ENCODE measurements at places on chromosomes 2 and 18.

DNA sequence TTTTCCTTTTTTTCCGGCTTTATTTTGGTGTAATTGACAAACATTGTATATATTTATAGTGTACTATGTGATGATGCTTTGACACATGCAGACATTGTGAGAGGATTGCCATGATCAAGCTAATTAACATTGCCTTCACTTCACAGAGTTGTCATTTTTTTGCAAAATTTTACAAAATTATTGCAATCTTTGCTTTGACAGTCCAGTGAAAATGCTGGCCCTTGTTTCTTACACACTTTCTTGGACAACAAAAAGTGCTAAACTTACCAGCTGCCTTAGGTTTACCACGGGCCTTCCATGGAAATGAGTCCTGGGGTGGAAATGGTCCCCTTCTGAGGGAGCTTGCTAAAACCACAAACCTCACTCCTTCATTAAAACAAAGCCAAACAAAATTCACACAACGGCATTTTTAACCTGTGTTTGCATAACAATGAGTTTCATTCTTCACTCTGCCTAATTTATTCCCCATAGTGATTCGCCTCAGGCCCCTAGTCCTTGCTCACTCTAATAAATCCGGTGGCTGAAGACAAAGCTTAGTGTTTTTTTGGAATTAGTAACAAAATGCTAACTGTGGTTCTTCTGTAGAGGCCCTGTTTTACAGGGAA is 32.2 kb downstream of the LINC00305 start:
- no peak for DNase-seq

DNA sequence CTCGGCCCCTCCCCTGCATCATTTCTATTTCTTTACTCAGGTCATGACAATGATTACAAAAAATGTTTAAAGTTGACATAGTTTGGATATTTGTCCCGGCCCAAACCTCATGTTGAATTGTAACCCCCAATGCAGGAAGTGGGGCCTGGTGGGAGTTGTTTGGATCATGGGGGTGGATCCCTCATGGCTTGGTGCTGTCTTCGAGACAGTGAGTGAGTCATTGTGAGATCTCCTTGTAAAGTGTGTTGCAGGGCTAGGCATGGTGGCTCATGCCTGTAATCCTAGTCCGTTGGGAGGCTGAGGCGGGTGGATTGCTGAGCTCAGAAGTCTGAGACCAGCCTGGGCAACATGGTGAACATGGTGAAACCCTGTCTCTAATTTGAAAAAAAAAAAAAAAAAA is 9.2 kb upstream of the MAP4K4 start:
- DNase-seq = no peak

GRCh38 chr2:65576861-65577601 is 144.6 kb upstream of the SPRED2 start:
- DNase-seq = peak; percentile 84

DNA sequence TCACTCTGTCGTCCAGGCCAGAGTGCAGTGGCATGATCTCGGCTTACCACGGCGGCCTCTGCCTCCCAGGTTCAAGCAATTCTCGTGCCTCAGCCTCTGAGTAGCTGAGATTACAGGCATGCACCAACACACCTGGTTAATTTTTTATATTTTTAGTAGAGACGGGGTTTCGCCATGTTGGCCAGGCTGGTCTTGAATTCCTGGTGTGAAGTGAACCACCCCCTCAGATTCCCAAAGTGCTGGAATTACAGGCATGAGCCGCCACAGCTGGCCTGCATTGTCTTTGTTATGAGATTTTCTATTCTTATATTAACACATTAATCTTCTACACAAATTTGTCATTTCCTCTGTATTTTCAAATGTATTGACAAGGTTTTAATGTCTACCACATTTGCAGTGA is 75.2 kb downstream of the SEPTIN10 start:
- DNase-seq = no peak

DNA sequence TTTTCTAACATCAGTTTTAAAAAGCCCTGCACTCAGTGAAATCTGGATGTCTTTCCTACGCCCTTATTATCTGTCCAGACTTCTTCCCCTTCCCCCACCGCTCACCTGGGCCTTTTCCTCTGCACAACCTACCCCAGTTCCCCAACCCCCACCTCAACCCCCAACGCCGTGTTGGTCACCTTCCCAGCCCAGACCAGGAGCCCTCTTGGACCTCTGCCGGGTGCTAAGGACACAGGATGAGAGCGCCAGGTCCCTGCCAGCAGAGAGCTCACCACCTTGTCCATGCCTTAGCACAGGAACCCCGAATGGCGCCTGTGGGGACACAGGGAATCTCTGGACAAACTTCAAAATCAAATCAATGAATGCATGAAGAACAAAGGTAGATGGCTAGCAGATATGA is 966 bp upstream of the RBM43 start:
- DNase-seq = no peak

- no peak for DNase-seq
These were observed 137.7 kb upstream of the UNC80 start for GRCh38 chr2:209633911-209634310.

DNA sequence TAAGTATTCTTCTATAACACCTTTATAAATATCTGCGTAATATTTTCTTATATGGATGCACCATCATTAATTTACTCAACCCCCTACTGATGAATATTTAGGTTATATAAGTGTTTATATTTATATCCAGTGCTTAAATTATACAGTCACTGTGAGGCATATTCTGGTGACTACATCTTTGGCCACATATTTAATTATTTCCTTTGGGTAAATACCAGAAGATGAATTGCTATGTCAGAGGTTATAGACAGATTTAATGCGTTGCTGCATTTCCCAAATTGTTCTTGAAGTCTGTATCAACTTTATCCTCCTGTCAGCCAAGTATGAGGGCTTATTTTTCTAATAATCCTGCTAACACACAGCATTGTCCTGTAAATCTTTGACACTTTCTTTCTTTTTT is 18.7 kb downstream of the DYSF start:
- no peak for DNase-seq

- DNase-seq = no peak
These were observed 16.7 kb upstream of the IL1A start for GRCh38 chr2:112800881-112801583.

DNA sequence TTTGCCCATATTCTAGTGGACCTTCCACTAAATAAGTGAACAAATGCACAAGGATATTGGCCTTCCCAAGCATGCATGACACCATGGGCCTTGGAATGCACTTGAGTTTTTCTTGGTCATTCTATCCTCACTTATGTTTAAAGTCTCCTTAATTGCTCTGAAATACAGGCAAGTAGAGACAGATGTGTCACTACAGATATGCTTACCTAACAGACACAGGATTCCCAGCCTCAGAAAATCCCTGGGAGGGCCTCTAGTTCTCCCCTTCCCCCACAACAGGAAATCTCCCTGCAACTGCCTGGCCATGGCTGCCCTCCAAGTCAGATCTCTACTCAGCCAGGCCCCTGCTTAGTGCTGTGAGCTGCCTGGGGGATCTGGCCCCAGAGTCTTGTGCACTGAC is 445.2 kb downstream of the IRS1 start:
- peak; percentile 12 for DNase-seq

GRCh38 chr2:120235681-120236080 is 12.5 kb upstream of the TMEM185B start:
- DNase-seq = no peak

DNA sequence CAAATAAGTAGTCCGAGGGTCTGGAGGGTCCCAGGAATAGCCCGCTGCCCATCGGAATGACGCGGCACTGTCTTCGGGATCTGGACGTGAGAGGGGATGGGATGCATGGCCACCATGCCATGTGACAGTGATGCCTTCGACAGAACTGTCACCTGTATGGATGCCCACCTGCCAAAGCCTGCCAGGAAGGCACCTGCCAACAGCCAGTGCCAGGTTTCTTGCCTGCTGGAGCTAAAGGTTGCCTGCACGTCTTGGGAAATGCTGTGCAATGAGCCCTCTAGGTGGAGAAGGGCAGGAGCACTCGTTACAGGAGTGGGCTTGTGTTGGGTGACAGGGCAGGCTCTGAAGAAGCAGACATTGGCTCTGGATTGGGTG is 20.5 kb downstream of the GPR35 start:
- DNase-seq = peak; percentile 9
